Stimulated activated naive CD8-positive, alpha-beta T cell treated with anti-CD3 and anti-CD28 coated beads, Interleukin-15, amount 100 ng/mL, for 72 hours (primary cell): ENCODE measurements at places on chromosomes 2 and 18.

DNA sequence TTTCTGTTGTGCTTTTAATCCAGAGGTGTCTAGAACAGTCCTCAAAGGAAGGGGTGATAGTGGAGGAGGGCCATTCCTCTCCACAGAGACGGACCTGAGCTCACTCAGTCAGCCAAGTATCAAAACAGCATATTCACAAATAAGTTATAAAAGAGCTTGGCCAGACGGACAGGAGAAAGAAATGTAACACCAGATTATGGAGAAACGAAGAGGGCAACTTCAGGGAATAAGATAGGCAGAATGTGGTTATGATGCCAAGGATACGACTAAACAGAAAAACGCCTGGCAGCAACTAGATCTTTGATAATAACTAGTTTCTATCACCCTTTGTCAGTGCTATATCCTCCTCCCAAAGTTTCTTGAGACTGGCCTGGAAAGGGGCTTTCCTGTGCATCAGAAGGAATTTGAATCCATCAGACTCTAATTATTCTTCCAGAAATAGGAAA, 42.5 kb downstream of the MAP4K3 start:
- DNase-seq, result no peak

DNA sequence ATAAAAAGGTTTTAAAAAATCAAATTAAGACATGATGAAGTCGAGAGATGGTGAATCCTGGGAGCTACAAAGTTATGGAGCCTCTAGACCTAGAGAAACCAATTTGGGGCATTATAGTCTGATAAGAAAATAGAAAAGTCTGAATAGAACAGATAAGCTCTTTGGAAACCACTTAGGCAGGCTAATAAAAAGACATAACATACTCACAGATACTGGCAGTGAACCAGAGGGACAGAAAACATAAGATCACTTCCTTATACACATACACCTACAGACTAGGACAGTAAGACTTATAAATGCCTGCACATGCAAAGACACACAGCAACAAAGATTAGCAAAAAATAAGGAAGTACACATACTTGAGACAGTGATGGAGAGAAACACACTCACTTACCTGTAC, 20.0 kb downstream of the SMC6 start:
- no peak for DNase-seq

DNA sequence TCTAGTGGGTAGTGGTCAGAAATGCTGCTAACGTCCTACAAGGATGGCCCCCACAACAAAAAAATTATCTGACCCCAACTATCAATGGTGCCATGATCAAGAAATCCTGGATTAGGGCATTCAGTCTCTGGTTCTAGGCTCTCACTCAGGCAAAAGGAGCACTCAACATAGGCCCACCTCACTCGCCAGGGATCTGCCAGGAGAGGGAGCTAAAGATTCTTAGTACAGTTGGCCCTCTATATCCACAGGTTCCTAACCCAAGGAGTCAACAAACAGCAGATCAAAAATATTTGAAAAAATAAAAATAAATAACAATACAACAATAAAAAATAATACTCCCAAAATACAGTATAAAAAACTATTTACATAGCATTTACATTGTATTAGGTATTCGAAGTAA, 10.0 kb downstream of the SLC4A5 start:
- DNase-seq, result no peak

DNA sequence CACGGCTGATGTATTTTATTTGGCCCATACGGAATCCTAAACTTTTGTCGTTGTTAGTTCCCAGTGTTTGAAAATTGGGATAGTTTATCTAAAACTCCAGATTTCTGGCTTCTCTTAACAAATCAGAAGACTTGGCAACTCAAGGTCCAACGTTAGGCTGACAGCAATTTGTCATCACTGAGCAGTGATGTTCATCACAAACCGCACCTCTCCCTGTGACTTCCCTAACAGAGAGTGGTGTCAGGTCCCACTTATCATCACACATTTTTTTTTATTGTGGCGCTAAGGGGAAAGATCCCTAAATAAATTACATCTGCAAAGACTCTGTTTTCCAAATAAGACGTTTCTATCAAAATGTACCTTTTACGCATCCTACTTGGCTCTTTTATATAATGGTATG, 55.7 kb downstream of the RASGRP3 start:
- DNase-seq, result no peak

DNA sequence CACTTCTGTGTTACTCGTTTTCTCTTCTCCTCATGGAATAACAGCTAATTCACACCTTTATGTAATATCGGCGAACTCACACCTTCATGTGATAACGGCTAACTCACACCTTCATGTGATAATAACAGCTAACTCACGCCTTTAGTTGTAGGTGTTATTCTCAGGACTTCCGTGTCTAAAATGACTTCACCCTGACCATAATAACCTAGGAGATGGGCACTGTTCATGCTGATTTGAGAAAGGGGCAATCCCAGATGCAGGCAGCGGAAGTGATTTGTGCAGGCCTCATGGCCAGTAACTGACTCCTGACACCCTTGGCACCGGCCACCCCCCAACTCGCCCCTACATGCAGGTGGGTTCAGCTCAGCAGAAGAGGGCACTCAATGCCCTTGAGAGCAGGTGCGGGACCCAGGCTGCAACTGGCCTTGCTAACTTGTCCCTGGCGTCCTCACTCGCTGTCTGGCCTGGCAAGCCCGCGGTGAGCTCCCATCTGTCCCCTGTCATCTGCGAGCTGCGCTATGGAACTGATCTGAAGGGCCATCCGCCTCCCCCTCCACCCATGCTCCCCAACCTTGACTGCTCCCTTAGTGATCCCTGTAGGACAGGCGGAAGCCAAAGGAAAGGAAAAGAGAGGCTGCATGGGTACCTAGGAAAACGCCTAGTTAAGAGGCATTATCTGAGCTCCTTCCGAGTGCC, 42.6 kb upstream of the MTCL1 start:
- DNase-seq, result no peak

- DNase-seq, result no peak
Observed at GRCh38 chr2:177021706-177022343, 190.8 kb upstream of the HNRNPA3 start.

DNA sequence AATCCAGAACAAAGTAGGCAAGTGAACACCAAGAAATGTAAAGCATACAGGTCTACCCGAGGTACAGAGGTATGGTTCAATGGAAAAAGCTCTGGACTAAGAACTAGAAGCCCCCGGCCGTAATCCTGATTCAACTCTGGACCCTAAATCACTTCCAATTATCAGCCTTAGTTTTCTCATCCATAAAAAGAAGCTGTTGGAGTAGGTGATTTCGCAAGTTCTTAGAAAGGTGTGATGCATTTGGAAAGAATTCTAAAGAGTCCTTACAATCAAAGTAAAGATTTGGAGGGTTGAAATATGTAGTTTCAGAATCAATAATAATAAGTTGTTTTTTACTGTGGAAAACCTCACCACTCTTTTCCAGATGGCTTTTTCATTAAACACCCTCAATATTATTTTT, 622.1 kb upstream of the ID2 start:
- no peak for DNase-seq

DNA sequence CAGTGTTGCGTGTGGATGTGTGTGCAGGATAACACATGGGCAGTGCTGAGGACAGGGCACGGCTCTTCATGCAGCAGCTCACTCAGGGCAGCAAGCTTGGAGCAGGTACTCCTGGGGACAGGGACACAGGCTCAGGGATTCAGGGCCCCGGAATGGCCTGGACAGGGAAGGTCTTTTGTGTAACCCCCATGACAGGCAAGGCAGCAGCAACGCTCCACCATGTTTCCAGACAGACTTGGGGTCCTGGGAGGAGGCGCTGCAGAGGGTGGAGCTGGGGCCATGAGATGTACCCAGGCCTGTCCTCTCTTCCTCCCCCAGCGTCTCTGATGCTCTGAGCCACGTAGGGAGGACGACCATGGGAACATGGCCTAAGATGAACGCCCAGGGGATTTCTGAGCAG, 58.3 kb downstream of the ADNP2 start:
- no peak for DNase-seq

- DNase-seq, result no peak
Observed at GRCh38 chr2:27591745-27592144, 8.9 kb downstream of the ZNF512 start.

- DNase-seq, result no peak
Observed at GRCh38 chr2:105954891-105955290, 210.2 kb downstream of the NCK2 start.

GRCh38 chr18:57772387-57772799, 30.7 kb downstream of the ATP8B1 start:
- no peak for DNase-seq

- DNase-seq, result no peak
Observed at GRCh38 chr2:37326866-37327634, 2.4 kb upstream of the PRKD3 start.

DNA sequence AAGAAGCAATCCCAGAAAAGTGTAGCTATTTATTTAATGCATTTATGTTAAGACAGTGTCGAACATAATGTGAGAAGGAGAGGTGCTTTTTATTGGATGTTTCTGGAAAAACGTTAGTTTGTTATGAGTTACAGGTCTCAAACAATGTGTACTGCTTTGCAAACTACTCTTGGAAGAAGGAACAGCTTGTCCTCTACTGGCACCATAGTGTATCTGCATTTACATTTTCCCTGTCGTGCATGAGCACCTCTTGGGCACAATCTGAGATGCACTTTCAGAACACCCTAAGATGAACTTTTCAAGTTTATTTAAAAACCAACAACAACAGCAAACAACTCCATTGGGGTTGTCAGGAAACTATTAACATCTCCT, 22.8 kb downstream of the CCNYL1 start:
- no peak for DNase-seq

- DNase-seq, result no peak
Observed at GRCh38 chr2:12554224-12555011, 162.3 kb upstream of the TRIB2 start.

- DNase-seq, result no peak
Observed at GRCh38 chr2:173386021-173386737, 31.5 kb downstream of the CDCA7 start.

DNA sequence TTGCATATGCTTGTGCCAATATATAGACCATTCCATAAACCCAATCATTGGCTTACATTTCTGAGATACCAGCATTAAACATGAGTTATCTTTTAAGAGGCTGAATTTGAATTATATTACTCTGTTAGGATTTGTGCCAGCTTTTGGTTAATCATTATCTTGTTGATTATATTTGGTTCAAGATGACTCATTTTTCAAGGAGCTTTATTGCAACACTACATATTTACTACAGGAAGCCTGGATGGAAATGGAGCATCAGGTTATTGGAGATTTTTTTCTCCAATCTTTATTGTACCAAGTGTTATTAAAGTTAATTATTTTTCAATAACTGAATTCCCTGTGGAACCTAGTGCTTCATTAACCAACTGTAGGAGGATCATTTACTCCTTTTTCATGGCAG, 26.4 kb downstream of the EML4 start:
- DNase-seq, result no peak

GRCh38 chr2:11743366-11743765, 3.1 kb upstream of the LPIN1 start:
- no peak for DNase-seq

DNA sequence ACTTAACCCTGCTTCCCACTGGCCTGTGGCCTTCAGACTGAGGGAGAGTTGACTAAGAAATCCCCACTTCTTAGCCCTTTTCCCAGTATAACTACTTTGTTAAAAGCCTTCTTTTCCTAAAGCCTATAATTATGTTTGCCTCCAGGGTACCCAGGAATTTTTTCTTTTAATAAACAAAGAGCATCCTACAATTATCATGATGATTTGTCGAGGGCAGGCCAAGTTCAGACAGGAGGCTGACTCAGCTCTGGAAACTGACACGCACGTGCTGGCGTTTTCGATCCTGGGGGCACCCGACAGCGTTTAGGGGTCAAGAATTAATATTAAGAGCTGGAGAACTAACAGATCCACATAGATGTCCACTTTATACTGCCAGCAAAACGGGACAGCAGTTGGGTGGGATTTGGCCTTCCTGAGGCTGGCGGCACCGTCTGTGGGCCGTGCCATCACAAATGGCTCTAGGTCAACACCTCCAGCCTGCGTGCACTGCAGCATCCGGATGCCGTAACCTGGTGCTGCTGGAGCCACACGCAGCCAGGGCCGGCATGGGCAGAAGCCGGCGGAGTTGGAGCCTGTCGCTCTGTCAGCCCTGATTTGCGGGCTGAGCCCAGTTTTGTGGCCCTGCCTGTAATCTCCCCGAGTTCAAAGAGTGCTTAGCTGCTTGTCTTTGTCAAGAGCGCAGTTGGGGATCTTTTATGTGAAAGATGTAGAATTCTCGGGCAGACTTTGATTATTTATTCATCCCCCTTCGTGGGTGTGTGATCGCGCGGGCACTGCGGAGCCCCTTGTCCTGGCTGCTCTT, 191.0 kb downstream of the GLI2 start:
- no peak for DNase-seq

DNA sequence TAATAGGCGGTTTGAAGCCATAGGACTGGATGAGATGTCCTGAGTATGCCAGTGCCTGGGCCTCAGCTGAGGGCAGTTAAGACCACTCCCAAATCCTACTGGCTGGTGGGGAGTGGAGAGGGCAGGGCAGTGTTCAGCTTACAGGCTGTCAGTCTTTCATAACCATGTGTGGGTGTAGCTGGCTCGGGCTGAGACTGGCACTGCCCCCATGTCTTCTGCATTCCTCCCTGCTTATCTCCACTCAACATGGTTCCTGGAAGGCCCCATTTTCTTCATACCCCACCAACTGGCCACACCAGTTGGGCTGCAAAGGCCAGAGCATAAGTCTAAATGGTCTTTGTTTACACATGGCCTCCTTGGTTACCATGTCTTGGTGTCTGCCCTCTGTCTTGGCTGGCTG, 17.2 kb upstream of the IL37 start:
- DNase-seq, result no peak

DNA sequence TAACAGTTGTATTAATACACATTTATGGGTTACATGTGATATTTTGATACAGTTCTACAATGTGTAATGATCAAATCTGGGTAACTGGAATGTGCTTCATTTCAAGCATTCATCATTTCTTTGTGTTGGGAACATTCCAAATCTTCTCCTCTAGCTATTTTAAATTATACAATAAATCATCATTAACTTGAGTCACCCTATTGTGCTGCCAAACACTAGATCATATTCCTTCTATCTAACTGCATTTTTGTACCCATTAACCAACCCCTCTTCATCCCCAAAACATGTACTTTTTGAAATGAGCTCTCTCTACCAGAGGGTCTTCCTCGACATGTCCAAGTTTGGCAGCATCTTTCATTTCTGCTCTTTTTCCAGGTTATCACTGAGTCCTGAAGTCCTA, 81.1 kb upstream of the TTC39C start:
- no peak for DNase-seq
